ENCODE measurements at places on chromosomes 13 and 19.

DNA sequence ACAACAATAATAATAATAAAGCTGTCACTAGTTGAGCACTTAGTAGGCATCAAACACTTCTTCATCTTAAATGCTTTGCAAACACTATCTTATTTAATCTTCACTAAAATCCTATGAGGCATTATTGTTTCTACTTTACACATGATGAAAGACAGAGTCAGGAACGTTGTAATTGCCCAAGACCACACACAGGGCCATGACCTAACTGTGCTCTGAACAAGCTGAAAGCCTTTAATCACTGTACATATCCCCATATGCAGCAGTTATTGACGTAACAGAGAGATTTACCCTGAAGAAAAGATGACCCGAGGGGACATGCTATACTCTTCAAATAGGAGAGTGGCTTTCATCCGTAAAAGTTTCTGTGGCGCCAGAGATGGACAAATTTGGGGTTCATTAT lies 53.0 kb downstream of the SACS start:
- no peak for DNase-seq

GRCh38 chr13:111904166-111904565 lies 162.8 kb upstream of the SOX1 start:
- DNase-seq = no peak

- no peak for DNase-seq
Measured at GRCh38 chr13:35917252-35917941, 213.8 kb downstream of the DCLK1 start.

- DNase-seq = no peak
Measured at GRCh38 chr13:50576156-50576555, 267.3 kb downstream of the DLEU7 start.

- no peak for DNase-seq
Measured at GRCh38 chr19:42285541-42285941, 16.4 kb upstream of the PRR19 start.

DNA sequence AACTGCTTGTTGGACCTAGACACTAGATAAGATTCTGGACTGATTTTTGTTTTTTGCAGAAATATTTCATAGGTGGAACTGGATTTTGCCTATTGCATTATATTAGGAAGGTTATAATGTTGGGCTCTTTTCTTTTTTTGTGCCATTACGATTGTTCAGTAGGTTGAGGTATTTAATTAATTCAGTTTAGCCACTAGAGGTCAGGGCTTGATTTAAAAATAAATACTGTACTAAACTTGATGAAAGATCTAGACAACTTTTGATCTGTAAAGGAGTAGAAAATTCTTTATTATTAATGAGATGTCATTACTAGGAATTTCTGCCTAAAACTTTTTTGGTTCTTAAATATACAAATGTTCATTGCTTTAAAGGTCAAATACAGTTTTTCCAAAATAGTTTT lies 15.2 kb upstream of the SUPT20H start:
- no peak for DNase-seq

DNA sequence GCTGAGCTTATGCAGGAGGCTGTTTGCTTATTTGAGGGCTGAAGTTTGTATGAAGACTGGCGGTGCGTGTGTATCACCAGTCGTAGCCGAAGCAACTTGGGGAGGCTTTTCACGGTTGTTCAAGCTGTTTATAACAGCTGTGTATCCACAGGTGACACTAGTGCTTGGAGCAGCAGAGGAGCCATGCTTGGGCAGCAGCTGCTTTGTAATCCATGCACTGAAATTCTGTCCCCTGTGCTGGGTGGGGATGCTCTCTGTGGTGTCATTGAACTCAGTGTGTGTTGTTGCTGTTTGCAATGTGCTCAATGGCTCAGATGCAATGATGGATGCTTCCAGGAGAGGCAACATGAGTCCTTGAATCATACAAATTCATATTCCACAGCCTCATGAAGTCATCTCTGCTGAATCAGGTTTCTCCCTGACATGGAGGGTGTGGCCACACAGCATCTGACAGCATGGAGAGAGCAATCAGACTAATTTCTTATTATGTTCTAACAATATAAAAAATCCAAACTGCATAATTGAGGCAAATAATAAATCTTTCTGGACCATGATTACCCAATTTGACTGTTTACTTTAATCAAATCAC lies 18.8 kb upstream of the GTF3A start:
- no peak for DNase-seq

- DNase-seq = no peak
Measured at GRCh38 chr13:44523146-44524015, 52.7 kb downstream of the TSC22D1 start.

- DNase-seq = peak; percentile 45
Measured at GRCh38 chr19:14505488-14506239, 9.7 kb upstream of the GIPC1 start.

DNA sequence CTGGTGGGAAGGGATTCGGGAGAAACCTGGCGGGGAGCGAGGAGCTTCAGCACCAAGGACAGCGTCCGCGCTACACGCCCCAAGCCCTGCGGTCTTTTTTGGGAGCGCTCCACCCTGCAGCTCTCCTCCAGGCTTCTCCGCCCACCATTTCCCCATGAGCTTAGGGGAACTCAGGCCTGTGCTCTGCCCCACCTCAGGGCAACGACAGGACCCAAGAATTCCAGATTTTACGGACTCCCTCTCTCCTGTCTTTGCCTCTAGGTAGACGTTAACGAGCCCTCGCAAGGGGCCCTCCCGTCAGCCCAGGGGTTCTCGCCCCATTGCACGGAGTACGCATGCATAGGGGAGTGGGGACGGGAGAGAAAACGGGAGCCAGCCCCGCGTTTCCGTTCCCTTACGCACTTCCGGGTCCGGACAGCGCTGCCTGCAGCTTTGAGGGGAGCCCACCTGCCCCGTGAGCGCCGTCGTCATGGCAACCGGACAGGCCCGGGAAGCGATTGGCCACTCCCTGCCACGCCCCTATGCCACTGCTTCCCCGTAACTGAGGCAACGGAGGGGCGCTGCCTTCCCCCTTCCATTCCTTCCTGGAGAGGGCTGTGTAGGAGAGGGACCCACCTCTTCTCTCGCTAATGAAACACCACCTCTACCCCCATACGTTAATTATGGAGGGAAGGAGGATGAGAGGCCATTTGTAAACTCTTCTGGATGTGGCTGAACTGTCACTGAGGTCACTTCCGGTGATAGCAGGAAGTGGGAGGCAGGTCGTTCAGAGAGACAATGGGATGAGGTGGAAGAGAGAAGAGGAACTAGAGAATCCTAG lies 20.8 kb downstream of the NOVA2 start:
- no peak for DNase-seq

DNA sequence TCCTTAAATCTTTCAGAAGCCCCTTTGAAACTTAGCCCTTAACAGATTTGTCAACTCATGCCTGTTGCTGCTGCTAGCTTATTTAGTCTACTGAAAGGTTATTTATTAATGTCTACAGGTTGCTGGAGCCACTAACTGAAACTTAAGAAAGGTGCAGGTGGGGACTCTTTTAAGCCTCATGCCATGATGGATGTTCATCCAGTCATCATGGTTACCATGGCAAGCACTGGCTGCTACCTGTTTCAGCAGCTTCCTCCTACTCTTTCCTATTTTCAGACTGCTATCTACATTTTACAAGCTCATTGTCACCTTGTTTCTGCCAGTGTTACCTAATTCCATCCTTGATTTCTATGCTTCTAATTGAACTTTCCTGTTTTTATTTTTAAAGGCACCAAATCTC lies 27.1 kb downstream of the DGKH start:
- DNase-seq = no peak

GRCh38 chr19:34126966-34127365 lies 45.3 kb upstream of the LSM14A start:
- DNase-seq = no peak

- no peak for DNase-seq
Measured at GRCh38 chr13:51432576-51432975, 20.3 kb downstream of the INTS6 start.

- no peak for DNase-seq
Measured at GRCh38 chr19:39078436-39079200, 5.5 kb upstream of the ACP7 start.

DNA sequence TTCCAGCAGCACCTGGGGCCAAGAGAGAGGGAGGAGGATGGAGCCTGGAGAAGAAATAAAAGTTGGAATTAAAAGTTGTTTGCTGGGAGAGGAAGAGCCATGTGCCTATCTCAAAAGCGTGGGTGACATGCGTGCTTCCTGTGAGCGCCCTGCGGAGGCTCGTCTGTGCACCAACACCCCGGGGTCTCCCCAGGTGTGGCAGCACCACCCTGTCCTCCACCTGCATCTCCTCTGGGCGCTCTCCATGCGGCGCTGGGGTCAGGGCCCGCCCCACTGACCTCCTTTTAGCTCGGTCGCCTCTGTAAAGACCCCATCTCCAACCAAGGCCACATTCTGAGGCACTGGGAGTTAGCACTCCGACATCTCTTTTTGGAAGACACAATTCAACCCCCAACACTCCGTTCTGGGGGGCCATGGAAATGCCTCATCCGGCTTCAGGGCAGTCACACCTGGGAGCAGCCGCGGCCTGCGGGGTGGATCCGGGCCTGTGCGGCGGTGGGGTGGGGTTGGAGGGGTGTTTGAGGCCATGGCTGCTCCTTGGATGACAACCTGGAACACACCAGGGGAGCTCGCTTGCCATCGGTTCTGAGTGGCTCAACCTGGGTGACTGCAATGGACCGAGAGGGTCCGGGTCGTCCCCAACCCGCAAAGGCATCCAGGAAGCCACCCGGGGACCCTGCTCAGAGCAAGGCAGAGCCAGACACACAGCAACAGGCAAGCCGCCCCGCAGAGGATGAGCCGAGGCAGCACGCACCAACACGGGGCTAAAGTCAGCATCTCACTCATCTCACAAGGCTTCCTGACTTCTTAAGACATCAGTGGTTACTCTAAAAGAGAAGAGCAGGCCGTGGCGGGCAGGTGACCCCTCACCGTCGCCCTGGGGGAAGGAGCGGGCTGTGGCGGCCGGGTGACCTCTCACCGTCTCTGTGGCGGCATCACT lies 79.4 kb upstream of the MCF2L start:
- DNase-seq = no peak

- DNase-seq = no peak
Measured at GRCh38 chr19:11159598-11160439, 4.2 kb upstream of the SPC24 start.

GRCh38 chr13:97205982-97206381 lies 16.2 kb upstream of the MBNL2 start:
- DNase-seq = no peak

DNA sequence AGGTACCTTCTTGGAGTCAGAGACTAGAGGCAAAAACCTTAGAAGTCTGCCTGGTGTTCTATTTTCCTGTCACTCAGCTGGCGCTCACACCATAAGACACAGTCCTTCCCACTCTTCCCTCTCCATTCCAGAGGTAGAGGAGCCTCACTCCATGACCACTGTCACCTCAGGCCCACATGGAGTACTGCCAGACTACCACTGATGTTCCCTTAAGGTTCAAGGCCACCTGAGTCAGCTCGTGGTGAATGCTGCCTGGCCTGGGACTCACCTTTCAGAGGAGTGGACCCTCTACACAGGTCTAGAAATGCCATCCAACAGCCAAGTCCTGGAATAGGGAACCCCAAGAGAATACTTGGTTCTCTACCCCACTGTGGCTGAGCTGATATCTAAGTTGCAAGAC lies 29.9 kb downstream of the RGCC start:
- no peak for DNase-seq

DNA sequence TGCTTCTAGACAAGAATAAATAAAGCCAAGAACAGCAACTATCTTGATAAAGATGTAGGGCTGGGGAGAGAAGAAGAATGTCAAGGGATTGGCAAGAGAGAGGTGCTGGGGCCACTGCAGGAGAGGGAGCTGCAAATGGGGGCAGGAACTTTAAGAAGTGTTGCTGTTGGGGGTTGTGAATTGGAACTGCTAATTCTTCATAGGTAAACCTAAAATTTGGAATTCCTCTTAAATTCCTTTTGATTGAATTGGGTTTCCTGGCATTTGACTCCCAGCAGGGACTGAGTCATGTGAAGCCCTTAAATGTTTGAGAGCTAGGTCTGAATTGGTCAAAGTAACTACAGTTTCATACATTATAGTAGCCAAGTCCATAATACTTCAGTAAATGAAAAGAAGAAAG lies 305.6 kb upstream of the TMTC4 start:
- DNase-seq = no peak

GRCh38 chr19:50333235-50333736 lies 4.1 kb upstream of the KCNC3 start:
- DNase-seq = peak; percentile 54

DNA sequence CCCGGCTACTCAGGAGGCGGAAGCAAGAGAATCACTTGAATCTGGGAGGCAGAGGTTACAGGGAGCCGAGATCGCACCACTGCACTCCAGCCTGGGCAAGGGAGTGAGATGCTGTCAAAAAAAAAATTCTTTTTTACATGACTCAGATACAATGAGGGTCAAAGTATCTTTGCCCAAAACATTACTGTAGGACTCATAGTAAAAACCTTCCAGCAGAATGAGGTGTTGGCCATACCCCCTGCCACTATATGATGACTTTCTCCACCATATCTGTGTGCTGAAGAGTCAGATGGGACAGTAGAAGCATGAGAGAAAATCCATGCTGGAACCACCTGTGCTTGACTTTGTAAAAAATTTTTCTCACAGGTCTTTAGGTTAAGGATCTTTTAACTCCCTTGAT lies 86.7 kb downstream of the COL4A2 start:
- DNase-seq = no peak

DNA sequence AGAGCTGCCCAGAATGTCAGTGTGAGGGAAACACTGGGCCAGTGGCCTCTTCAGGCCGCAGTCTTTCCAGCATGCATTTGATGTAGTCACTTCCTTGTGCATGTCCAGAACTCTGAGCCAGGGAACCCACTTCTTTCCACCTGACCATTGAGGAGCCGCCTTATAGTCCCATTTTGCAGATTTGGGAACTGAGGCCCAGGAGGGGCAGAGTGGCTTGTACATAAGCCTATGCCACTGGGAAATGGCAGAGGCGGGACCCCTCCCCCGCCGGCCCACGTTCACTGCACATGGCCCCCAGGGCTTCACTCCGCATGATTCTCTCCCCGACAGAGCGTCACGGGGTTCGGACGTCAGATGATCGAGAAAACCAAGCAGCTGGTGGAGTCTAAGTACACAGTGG lies 5.6 kb upstream of the SPIB start:
- DNase-seq = no peak

DNA sequence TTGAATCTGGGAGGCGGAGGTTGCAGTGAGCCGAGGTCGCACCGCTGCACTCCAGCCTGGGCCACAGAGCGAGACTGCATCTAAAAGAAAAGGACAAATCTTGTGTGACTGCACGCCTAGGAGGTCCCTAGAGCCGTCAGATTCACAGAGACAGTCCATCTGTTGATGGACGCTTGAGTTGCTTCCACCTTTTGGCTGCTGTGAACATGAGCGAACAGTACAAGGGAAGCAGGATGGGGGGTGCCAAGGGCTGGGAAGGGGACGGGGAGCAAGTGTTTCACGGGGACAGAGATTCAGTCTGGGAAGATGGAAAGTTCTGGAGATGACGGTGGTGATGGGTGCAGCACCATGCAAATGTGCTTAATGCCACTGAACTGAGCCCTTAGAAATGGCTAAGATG lies 78.7 kb downstream of the GNG7 start:
- DNase-seq = no peak

DNA sequence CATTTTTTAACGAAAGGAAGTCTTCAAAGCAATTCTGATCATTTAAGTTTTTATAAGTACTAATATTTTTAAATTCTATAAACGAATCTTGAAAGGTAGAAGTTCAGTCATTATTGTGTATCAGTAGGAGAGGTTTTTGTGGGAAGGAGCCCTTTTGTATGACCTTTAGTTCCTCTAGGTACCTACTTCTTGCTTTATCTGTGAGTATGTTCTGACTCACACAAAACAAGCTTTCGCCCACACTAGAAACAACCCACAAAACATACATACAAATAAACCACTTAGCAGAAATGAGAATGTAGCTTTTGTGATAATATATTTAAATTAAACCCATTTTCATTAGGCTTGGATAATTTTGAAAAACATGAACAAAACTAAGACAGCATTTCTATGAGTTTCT lies 27.8 kb downstream of the ERCC5 start:
- no peak for DNase-seq
